Cortex of kidney (tissue), 1 donor: ENCODE measurements at places on chromosomes 2 and 18.

GRCh38 chr18:57951999-57952774 lies 91.8 kb upstream of the NEDD4L start:
- DNase-seq, result no peak

DNA sequence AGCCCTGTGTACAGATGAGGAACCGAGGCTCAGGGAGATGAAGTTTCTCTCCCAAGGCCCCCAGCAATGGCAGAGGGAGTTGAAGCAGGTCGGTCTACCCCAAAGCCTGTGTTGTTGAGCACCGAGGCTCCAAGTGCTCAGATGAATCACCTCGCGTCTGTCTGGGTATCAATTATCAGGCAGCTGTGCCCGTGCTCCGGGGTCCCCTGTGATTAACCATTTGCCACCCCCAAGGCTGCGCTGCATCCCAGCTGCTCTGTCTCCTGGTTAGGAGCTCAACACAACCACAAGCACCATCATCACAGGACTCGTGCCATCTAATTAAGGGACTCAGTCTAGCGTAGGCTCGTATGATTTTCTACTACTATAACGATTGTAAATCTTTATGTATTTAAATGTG lies 27.1 kb downstream of the LIPG start:
- no peak for DNase-seq

DNA sequence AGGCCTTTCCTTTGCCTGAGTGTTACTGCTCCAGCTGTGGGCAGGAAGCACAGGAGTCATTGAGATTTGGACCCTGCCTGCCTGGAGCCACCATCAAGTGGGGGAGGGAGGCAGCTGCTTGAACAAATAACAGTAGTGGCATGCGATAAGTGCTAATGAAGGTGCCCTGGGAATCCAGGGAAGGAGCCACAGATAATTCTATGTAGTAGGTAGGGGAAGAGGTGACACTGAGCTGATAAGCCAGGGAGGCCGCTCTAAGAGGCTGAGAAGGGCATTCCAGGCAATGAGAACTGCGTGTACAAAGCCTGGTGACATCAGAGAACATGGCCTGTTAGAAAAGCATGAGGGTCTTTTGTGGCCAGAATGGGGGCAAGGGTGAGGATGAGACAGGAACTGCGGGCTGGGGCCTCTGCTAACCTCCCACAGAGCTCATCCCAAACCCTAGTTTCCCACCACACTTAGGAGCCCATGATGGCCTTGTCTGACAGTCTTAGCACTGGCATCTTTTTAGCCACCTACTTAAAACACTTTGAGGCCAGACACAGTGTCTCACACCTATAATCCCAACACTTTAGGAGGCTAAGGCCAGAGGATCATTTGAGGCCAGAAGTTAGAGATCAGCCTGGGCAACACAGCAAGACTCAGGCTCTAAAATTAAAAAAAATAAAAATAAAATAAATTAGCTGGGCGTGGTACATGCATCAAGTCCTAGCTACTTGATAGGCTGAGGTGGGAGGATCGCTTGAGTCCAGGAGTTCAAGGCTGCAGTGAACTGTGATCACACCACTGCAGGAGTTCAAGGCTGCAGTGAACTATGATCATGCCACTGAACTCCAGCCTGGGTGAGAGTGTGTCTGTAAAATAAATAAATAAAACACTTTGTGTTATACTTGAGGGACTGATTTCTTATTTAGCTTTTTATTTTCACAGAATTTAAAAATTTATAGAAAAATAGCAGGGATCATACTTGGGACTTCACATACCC lies 58.9 kb downstream of the TET3 start:
- no peak for DNase-seq

DNA sequence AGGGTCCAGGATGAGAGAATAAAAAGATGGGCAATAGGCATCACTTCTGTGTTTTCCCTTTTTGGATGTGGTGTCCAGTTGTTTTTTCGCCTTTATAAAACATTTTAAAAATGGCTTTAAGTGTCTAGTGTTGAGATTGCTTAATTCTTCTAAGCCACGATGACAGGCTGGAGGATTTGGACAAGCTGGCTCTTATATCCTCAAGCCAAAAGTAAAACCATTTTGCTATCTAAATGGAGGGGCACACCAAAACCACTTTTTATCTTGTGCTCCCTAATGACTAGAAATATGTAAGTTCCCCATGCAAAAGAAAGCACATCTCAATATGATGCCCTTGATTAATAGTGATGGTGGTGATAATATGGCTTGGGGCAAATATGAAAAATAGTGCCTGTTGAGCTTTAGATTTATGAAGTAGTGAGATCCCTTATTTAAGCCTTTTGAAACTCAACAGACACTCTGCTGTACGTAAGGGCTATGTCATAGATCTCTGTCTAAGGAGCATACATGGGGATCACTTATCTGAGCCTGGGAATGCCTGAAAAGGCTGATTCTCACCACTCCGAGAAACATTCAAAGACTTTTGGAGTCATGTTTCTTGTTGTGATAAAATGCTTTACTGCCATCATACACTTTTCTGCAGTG lies 185.5 kb downstream of the KCNS3 start:
- DNase-seq, result no peak

GRCh38 chr2:19362755-19363473 lies 4.5 kb upstream of the OSR1 start:
- DNase-seq, result no peak

DNA sequence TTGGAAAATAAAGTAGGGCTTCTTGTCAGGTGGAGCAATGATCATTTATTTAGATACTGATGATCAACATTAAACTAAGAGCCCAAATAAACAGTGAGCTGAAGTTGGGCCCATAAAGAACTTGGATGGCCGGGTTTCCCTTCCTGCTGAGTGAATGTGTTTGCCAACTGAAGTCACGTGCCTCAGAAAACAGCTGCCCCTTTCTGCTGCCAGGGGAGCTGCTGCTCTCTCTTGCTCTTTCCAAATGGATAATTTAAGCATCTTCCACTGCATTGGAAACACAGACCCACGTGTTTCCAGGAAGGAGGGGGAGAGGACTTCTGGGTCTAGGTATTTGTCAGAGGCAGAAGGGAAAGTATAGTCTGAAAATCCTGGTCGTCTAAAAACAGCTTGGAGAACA lies 22.9 kb upstream of the NCKAP5 start:
- no peak for DNase-seq

DNA sequence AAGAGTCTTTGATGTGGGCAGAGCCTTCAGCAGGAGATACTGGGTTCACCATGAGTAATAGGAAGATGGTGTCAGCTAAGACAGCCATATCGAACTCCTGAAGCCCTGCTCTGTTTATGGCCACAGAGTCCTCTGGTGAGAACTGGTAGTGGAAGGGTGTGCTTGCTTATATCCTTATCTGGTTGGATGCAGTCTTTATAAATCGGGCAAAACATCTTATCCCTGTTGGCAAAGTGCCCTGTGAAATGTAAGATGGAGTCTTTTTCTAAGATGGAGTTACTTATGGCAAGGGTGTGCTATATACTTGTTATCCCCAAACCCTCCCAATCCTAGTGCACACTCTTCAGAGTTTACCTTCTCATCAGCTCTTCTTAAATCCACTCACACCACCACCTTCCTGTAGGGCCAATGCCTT lies 190.8 kb upstream of the PARD3B start:
- DNase-seq, result no peak

- DNase-seq, result no peak
Observed at GRCh38 chr2:169664978-169665930, 29.0 kb downstream of the CFAP210 start.

DNA sequence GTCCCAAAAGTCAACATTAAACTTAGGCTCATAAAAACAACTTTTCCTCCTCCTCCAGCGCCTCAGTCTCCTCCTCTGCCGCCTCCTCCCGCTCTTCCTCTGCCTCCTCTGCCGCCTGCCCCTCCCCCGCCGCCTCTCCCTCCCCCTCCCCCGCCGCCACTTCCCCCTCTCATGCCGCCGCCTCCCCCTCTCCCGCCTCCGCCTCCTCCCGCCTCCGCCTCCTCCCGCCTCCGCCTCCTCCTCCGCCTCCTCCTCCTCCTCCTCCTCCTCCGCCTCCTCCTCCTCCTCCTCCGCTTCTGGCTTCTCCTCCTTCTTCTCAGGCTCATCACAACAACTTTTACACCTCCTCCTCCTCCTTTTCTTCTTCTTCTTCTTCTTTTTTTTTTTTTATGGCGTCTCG lies 599.9 kb downstream of the TMEM182 start:
- no peak for DNase-seq
